ENCODE measurements at places on chromosomes 4 and X.

DNA sequence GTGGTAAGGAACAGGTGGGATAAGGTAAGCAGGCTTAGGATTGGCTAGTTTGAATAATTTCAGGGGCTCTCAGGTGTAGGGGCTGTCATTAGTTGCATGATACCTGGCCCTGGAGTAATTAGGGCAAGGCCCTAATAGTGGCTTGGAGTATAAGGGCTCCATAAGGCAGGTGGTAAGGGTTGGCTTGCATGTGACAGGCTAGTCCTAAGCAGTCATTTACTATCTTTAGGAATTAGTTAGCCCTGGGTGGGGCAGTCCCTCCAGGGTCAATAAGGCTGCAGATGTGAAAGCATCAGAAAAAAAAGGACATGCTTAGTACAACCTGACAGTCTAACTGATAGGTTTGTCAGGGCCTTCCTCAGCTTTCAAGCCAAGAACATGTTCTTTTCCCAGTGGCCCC is 7.8 kb upstream of the TMPRSS11D start:
- no peaks in the 10 kb centered on the region for H3K36me3 ChIP-seq
- DNase-seq = no peak
- no peak overlapping the region for H3K4me3 ChIP-seq
- H3K27ac ChIP-seq = no peak overlapping the region

DNA sequence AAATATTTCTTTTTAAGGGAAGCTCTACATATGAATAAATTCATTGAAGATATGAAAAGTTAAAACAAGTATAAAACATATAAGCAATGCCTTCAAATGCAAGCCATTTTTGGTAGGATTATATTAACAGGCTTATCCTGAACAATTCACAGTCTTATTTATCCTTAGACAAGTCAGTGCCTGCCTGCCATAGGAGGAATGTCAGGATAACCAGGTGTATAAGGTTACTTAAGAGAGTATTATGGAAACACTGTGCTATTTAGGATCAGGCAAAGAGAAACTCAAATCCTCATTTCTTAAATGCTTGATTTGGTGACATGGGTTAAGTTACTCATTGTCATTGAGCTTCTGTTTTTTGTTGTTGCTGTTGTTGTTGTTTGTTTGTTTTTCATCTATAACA is 2029.9 kb upstream of the AGA start:
- H3K4me3 ChIP-seq = no peak overlapping the region
- no peaks in the 10 kb centered on the region for H3K27me3 ChIP-seq
- DNase-seq = no peak
- H3K36me3 ChIP-seq = no peaks in the 10 kb centered on the region
- no peaks in the 10 kb centered on the region for H3K4me1 ChIP-seq
- no peak overlapping the region for H3K27ac ChIP-seq

DNA sequence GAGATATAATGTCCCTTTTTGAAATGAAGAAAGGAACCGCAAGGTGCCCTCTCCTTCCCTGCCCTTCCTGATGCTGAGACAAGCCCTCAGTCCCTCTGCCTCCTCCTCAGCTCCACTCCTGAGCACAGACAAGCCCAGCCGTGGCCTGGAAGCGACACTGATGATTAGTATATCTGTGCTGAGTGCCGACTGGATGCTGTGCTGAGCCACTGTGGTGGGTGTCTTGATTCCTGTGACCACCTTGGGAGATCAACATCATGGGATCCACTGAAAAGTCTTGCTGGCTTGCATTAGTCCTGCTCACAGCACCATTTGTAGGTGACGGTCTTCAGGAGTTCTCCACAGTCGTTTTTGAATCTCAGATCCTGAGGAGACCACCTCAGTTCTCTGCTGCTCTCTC is 59.5 kb upstream of the HGFAC start:
- no peaks in the 10 kb centered on the region for H3K27me3 ChIP-seq
- no peak for DNase-seq
- H3K4me1 ChIP-seq = peaks cover 19% of the 10 kb centered on the region
- no peak overlapping the region for H3K27ac ChIP-seq

DNA sequence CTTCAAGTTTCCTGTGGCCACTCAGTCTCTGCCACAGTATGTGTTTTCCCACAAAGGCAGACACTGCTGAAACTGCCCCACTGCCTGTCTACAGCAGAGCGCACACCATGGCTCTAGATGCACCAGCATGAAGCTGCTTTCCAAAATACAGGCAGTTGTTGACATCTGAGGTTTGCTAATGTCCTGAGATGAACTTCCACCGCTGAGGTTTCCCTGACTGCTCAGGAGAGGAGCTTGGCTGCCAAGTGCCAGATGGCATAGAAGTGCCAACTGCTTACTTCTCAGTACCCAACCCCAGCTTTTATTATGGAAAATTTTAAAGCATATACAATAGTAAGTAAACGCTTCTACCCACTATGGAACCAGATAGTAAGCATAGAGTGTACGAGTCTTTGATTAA is 61.0 kb upstream of the EXOC1L start:
- no peak overlapping the region for H3K27ac ChIP-seq
- DNase-seq = no peak
- no peaks in the 10 kb centered on the region for H3K36me3 ChIP-seq
- no peaks in the 10 kb centered on the region for H3K27me3 ChIP-seq
- no peaks in the 10 kb centered on the region for H3K4me1 ChIP-seq
- no peak overlapping the region for H3K4me3 ChIP-seq

DNA sequence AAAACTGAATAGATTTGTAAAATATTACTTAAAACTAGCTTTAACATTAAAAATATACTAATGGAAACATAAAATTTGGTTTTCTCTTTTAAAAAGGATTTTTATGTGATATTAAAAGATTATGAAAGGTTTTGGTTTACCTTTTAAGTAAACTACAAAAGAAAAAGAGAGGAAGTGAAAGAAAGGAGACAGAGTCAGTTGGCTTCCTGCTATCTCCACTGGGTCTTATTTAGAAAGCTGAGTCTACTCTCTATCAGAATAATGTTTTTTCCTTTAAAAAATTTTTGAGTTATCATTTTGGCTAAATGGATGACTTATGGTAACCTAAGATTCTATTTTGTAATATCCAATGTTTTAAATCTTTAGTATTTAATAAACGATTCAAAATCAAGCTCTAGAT is 21.6 kb upstream of the ATP8A1 start:
- no peak for DNase-seq
- no peaks in the 10 kb centered on the region for H3K36me3 ChIP-seq
- no peaks in the 10 kb centered on the region for H3K4me1 ChIP-seq
- no peak overlapping the region for H3K4me3 ChIP-seq
- H3K27me3 ChIP-seq = no peaks in the 10 kb centered on the region

DNA sequence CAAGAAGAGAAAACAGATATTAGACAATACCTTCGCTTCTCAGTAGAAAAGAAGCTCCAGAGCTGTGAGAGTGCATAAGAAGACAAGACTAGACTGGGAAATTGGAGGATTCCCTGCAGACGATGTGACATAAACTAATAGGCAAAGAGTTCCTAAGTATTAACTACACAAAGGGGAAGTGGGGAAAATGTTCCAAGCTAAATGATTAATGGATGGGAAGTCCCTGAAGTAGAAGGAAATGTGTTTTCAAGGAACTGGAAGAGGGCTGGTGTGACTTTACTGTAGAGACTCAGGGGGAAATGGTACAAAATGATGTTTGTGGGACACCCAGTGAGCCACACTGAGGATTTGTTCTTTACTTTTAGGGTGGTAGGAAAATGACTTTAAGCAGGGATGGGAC is 69.7 kb upstream of the DCLK2 start:
- H3K36me3 ChIP-seq = no peaks in the 10 kb centered on the region
- H3K27me3 ChIP-seq = no peaks in the 10 kb centered on the region
- H3K4me3 ChIP-seq = no peak overlapping the region
- H3K4me1 ChIP-seq = no peaks in the 10 kb centered on the region
- no peak overlapping the region for H3K27ac ChIP-seq
- no peak for DNase-seq

GRCh38 chrX:119512146-119512800 is 44.0 kb downstream of the SLC25A5 start:
- H3K27me3 ChIP-seq = no peaks in the 10 kb centered on the region
- no peak overlapping the region for H3K27ac ChIP-seq
- no peaks in the 10 kb centered on the region for H3K36me3 ChIP-seq

DNA sequence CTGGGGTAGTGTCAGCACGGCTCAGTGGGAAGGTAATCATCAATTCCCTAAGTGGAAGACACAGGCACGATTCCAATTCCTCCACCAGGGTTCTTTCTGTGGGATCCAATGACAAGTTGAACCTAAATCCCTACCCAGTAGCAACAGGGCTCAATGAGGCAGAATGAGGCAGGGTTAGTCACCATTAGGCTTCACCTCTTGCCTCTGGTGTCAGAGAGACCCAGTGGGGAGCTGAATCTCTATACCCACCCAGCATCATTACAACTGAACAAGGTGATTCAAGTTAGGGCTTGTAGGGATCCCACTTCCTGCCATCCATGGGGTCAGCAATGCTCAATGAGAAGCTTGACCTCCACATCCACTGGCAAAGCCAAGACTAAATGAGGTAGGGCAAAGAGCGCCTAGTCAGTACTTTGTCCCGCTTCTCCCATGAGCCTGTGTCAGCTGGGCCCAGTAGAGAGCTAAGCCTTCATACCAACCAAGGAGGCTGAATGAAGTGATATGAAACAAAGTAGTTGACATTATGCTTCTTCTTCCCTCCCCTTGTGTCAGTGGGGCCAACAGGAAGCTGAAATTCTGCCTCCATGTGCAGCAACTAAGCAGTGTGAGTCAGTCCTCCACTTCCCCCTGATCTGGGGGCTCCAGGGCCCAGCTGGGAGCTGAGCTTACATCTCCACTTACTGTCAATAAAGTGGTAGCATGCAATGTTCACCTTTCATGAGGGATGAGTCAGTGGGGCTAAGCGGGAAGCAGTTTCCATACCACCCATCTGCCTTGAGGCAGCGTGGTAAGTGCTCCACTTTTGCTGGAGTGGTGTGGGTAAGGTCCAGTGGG is 36.4 kb upstream of the RBM41 start:
- peaks cover 11% of the 10 kb centered on the region for H3K27me3 ChIP-seq
- H3K4me1 ChIP-seq = no peaks in the 10 kb centered on the region
- no peak overlapping the region for H3K27ac ChIP-seq

DNA sequence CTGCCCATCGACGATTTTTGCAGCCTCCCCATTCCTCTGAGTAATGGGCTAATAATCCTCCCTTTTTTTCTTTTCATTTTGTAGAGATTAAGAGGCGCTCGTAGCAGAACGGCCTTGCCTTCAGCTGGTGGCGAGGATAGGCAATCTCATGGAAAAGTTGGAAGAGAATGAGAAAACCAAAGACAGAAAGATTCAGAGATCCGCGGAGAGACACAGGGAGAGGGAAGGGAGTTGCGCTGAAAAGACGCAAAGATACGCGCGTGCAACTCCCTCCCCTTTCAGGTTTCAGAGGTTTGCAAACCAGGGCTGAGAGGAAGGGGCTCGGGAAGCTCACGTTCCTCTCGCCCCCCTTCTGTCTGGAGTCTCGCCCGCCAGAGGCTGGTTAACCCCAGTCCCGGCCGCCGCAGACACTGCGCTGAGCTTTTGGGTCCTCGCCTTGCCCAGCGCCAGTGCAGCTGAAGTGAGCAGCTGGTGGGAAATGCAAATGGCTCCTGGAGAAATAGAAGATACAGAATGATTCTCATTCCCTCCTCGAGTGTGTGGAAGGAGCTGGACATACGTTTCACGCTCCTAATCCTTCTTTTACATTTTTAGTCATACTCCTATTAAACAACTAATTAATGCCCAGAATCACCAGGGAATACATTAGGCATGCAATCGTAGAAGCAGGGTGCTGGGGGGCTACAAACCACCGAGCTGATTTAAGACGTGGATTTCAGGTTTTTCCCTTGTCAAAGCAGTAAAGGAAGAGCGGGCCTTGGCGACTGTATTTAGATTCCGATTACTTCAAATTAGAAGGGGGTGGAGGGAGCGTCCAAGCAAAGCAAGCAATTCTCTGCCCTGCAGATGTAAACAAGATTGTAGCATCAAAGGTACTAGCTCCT is 16.6 kb upstream of the PITX2 start:
- no peak overlapping the region for H3K4me3 ChIP-seq
- peaks cover 9% of the 10 kb centered on the region for H3K27me3 ChIP-seq
- H3K27ac ChIP-seq = no peak overlapping the region
- DNase-seq = no peak
